ENCODE measurements at places on chromosomes 11 and 22.

DNA sequence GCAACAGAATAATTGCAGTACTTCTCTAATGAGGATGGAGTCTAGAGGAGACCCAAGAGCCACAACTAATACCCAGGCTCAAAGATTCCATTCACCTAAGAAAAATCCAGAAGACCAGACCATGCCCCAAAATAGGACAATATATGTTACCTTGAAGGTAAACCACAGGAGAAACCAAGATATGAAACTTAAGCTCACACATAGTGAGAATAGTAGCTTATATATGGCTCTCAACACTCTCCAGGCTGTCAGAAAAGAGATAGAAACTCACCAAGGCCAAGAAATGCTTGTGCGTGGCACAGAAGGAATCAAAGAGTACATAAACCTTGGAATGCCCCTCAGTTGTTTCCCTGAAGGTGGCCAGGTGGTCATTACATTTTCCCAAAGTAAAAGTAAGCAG is 9.1 kb downstream of the FAM111A start:
- no peak for DNase-seq

DNA sequence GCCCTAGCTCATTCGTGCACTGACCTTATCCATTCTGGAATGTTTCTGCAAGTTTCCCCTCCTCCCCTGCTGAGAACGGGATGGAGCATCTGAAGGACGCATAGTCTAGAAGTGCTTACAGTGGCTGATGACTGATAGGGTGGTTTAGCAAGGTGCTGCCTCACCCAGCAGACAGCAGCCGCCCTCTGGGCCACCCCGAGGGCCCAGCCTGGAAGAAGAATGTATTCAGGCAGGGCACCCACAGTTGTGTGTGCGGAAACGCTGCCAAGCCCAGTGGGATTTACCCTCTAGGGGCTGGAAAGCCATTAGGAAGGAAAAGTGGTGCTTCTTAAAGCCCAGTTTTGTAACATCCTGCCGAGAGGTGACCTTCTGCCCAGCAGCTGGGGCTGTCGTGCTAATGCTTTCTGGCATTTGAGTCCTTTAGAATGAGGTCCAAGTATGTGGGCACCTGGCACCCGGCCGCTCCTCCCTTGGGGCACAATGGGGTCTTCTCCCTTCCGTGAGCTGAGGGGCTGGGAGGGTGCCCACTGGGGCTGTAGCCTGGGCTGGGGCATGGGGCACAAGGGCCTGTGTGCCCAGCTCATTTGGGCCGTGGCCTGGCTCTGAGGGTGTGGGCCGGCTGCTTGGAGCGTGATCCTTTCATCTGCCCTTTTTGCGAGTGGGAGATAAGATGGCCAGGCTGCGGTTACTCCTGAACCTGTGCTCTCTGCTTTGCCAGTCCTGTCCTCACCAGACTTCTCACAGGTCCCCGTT is 14.4 kb downstream of the FBLN1 start:
- DNase-seq, result no peak

DNA sequence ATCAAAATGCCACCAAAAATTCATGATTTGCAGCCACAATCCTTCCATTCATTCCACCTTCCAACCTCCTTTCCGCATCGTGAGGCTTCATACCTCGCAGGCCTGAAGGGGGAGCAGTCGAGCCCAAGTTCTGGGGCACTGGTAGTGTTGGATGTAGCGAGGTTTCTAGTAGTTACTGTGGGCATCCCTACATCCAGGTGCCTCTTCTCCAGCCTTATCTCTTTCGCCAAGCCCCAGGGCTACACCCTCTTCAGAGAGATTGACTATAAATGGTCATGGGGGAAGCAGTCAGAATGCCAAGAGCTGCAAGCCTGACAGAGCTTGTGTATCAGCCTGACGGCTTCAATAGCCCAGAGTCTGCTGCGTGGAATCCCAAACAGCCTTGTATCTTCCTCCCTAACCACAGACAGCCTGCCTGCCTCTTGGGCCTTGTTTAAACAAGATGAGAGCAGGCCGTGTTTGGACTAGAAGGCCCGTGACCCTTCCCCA is 28.9 kb downstream of the CLMP start:
- DNase-seq, result no peak

DNA sequence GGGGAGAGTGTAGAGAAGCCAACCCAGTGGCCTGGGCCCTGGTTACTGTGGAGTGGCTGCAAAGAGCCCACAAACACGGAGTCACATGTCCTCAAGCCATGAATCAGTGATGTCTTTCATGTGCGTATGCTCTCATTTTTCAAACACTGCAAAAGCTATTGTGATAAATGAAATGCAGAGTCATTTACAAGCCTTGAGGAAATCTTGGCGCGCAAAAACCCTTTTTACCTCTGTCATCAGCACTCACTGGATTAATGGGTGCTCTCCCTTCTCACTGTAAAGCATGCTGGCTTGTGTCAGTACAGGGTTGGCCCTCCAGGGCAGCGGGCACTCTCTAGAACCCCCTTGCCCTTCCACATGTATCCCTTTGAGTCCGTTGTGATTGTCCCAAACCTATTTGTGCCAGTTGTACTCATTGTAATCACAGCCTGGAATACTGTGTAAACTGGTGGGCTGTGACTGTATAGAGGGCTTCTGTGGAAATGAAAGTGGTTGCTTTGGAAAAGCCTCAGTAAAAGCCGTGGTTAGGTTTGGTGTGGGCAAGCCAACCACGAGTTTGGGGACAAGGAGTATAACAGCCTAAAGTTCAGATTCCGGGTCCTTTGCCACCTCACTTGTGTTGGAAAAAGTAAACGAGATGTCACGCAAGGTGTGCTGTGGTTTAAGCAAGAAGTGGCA is 10.4 kb downstream of the GNAZ start:
- no peak for DNase-seq

- DNase-seq, result no peak
Measured at GRCh38 chr11:133955081-133955891, 1.5 kb downstream of the IGSF9B start.

- DNase-seq, result no peak
Measured at GRCh38 chr11:27248576-27249509, 114.2 kb downstream of the CCDC34 start.
